ENCODE measurements at places on chromosomes 1 and 21. TPM values are rescaled to one million over a fixed set of nuclear protein-coding genes. Genes with fewer than 3 reads are reported as not detected.
A peak's percentile ranks its signal among the peaks of the same experiment; 100 is the strongest.

DNA sequence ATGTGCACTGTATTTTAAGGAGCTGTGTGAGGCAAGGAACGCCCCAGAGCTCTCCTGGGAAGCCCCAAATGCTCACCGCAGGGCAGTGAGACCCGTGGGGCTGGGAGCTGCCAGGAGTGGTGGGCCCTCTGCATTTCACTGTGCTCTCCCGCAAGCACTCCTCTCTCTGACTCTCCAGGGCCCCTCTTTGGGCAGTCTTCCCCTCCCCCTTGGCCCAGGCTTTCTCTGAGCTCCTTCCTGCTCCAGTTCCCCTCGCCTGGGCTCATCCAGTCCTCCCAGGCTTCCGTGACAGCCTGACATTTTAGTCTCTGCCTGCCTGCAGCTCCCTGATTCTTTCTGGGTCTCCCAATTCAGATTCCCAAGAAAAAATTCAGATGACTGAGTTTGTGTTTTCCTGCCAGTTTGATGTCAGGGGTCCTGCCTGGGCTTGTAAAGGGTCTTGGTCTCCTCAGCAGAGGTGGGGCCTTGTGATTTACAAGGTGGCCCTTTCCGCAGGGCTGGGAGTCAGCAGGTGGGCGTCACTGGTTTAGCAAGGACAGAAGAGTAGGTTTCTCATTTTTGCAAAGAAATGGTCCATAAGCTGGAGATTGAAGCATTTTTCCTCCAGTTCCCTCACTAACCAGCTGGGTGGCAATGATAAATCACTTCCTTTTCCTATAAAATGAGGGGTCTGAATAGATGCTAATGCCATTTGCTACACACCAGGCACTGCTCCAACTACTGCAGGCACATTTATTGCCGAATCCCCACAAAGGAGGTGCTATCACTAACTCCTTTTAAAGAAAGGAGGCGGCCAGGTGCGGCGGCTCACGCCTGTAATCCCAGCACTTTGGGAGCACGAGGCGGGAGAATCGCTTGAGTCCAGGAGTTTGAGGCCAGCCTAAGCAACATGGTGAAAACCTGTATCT lies 1.9 kb upstream of the CA6 start:
- no peaks in the 10 kb centered on the region for H3K27me3 ChIP-seq
- peak overlapping the region; percentile 99 for H3K27ac ChIP-seq
- peaks cover 92% of the 10 kb centered on the region for H3K4me1 ChIP-seq

- peaks cover 22% of the 10 kb centered on the region for H3K36me3 ChIP-seq
- H3K4me1 ChIP-seq, result peaks cover 29% of the 10 kb centered on the region
- H3K4me3 ChIP-seq, result peak within 1 kb of the TSS; percentile 69
- no peaks in the 10 kb centered on the region for H3K27me3 ChIP-seq
- H3K27ac ChIP-seq, result peak within 1 kb of the TSS; percentile 20
Observed at GRCh38 chr1:42784946-42785693, at the start of gene TMEM269. TSS of gene TMEM269 (plus strand) at chr1:42784991. CDS start at chr1:42789894, 4,903 bp downstream.

DNA sequence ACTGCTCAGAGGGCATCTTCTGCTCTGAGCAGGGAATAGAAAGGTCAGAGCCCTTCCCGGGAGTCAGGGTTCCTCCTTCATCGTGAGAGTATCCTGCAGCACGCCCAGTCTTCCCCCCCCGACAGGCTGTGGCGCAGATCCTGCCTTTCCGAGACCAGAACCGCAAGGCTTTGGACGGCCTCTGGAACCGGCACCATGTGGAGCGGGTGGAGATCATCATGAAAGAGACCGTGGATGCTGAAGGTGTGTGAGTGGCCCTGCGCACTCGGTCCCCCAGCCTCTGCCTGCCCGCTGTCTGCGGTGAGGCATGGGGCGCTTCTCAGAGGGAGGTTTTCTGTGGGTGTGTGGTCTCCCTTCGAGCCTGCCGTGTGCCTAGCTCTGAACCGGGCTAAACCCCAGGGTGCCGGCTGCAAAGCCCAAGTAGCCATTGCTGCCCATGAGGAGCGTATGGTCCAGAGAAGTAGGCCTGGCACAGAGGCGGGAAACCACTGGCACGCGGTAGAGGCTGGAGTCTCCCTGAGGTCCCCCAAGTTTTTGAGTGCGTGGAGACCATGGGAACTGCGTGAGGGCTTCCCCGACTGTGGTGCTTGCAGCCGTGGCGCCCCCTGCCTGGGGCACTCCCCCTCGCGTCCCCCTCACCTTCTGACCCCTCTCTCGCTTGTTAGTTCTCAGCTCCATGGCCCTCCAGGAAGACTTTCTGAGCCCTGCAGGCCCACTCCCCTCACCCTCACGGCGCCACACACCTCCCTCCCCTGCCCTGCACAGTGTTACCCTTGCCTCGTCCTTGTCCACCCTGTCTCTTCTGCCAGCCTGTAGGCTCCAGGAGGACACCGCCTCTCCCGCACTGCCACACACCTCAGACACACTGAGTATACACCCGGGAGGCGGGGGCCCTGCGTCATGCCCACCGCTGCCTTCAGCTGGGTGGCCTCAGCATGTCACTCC lies 12.5 kb downstream of the H6PD start:
- no peaks in the 10 kb centered on the region for H3K36me3 ChIP-seq
- H3K27ac ChIP-seq, result no peak overlapping the region
- peaks cover 24% of the 10 kb centered on the region for H3K4me1 ChIP-seq
- DNase-seq, result no peak

GRCh38 chr21:38524168-38525153 lies 26.2 kb upstream of the ERG start:
- H3K4me3 ChIP-seq, result no peak overlapping the region
- H3K27ac ChIP-seq, result no peak overlapping the region
- no peaks in the 10 kb centered on the region for H3K36me3 ChIP-seq
- peaks cover 10% of the 10 kb centered on the region for H3K27me3 ChIP-seq
- peaks cover 12% of the 10 kb centered on the region for H3K4me1 ChIP-seq

The RGS4 gene
- total RNA-seq, result not detected
